Lower leg skin (tissue), 4 donors: ENCODE measurements at places on chromosomes 11 and 22. TPM values are rescaled to one million over a fixed set of nuclear protein-coding genes. Genes with fewer than 3 reads are reported as not detected.

- peak; percentile 80 for DNase-seq
These were observed 8.5 kb upstream of the TREH start for GRCh38 chr11:118687906-118688305.

Gene TTLL8
- total RNA-seq: not detected

- peak; percentile 98 for DNase-seq
These were observed 17.9 kb downstream of the CRELD2 start for GRCh38 chr22:49936018-49936972.

DNA sequence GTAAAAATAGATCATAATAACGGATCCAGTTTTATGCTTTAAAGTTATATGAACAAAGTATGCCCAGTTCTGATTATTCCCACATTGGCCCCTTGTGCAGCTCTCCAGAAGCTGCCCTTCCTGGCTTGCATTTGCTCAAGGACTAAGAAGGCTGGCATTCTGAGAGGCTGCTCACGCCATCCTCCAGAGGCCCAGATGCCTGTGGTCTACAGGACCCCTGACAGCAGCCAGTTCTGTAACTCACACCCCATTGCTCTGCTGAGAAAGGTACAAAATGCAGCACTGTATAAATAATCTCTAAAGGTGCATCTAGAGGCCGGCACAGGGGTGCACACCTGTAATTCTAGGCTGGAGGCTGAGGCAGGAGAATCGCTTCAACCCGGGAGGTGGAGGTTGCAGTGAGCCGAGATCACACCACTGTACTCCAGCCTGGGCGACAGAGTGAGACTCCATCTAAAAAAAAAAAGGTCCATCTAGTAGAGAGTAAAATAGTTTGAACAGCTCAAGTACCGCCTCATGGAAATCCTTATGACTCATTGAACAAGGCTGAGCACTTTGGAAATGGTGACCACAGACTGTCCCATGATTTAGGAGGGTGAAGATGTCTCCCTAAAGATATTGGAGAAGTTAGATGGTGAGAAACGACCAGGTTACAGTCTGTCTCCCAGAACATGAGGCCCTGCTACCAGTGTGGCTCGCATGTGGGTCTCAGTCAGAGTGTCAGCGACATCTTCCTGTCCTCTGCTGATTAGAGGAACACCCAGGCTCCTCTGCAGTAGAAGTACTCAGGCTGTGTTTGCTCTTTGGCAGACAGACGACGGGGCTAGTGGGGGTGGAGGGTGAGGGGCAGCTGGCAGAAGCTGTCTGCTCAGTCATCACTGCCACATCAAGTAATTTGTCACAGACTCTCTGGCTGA lies 56.3 kb downstream of the KREMEN1 start:
- no peak for DNase-seq

GRCh38 chr11:67584881-67585873 lies 1.6 kb downstream of the GSTP1 start:
- no peak for DNase-seq

Gene OR4S2
- total RNA-seq: not detected

Gene LRRC32
- 13.5 TPM for total RNA-seq

- no peak for DNase-seq
These were observed 2.0 kb upstream of the RELT start for GRCh38 chr11:73374151-73374550.

Gene LRRC74B
- total RNA-seq: not detected

GRCh38 chr11:2314525-2315394 lies 12.9 kb downstream of the TSPAN32 start:
- peak; percentile 94 for DNase-seq

GRCh38 chr11:2700415-2701211 lies 819 bp upstream of the KCNQ1OT1 start:
- DNase-seq: peak; percentile 45

DNA sequence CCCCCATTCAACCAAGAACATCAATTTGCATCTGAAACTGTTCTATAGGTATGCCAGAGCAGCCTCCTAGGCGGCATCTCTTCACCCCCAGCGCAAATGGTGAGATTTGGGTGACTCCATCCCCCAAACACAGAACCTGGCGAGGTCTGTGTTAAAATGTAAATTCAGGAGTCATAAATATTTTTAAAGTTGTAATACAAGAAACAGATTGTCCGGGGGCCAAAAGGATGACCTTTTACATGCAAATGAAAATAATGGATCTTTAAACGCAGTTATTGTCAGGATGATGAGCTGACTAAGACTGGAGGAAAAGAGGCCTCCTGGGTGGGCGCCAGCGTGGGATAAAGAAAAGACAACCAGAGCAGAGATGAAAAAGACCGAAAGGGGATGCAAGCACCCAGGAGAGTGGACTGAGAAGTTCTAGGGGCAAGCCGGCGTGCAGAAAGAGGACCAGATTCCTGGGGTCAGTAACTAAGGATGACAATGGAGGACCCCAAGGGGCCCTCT lies 16.0 kb upstream of the ADA2 start:
- DNase-seq: no peak

- no peak for DNase-seq
These were observed 54.8 kb upstream of the PRSS23 start for GRCh38 chr11:86745571-86745970.

GRCh38 chr11:92929246-92929645 lies 40.2 kb upstream of the MTNR1B start:
- no peak for DNase-seq

- DNase-seq: no peak
These were observed 25.8 kb downstream of the LARGE1 start for GRCh38 chr22:33894515-33894914.

DNA sequence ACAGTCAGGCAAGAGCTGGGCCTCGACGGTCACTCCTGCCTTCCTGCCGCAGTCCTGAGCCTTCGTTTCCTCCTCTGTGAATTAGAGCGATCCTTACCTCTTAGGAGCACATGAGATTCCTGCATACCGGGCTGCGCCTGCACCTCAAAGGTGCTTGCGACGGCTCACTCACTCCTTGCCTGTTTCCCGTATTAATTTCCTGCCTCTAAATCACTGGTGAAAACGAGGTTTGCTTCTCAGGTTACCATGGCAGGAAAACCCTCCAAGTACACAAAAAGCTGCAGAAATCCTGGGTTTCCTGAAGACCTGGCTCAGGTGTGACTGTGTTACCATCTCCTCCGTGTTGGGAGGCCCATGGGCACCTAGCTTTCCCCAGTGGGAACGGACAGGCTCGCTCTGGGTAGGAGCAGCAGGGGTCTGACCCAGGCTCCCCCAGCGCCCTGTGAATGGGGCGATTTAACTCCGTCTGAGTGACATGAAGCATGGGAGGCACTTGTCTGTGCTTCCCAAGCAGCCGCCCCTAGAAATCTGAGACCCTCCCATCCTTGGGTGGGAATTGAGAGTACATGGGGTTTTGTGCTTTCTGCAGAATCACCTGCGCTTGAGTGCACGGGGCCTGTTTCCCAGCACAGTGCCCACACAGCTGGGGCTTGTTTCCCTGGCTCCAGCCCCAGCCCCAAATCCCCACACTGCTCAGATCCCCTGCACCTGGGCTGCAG lies 64.8 kb downstream of the PHF21B start:
- DNase-seq: no peak

DNA sequence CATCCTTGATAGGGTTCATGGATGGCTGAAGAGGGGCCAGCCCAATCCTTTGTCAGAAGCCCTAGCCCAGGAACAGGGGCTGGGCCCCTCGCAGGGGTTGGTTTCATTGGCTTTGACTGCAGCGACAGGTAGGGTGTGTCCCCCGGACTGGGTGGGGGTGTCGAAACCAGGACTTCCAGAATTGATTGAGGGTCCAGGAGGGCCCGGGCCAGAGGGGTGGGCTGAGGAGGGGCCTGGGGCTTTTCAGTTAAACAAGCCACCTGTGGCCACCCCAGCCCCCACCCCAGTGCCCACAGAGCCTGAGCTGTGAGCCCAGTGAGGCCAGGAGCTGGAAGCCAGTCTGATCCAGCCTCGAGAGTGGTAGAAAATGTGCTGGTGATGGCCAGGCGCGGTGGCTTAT lies 18.1 kb upstream of the PRR5 start:
- no peak for DNase-seq

Gene APOL4
- 4.2 TPM for total RNA-seq

GRCh38 chr11:124738713-124739478 lies 846 bp upstream of the NRGN start:
- DNase-seq: no peak

Gene ZP1
- 0.25 TPM for total RNA-seq

DNA sequence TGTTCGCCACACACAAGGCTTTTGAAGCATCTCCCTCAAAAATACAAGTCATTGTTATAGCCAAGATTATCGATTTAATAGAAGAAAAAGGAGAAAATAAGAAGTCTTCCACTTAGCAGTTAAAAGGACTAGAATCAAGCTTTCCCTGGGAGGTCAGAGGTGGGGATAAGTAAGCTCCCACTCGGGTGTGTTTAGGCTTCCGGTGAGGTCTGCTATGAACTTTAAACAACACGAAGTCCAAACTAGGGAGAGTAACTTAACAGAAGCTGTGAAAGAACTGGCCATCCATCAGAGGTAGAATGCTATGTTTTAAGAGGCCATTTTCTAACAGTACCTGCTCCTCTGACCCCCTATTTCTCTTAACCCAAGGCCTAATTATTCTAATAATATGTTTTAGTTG lies 91.4 kb upstream of the APOA1 start:
- no peak for DNase-seq

Gene SLC16A8
- 0.20 TPM for total RNA-seq

Gene PHRF1
- total RNA-seq: 32.1 TPM

Gene TPBGL
- 0.13 TPM for total RNA-seq

DNA sequence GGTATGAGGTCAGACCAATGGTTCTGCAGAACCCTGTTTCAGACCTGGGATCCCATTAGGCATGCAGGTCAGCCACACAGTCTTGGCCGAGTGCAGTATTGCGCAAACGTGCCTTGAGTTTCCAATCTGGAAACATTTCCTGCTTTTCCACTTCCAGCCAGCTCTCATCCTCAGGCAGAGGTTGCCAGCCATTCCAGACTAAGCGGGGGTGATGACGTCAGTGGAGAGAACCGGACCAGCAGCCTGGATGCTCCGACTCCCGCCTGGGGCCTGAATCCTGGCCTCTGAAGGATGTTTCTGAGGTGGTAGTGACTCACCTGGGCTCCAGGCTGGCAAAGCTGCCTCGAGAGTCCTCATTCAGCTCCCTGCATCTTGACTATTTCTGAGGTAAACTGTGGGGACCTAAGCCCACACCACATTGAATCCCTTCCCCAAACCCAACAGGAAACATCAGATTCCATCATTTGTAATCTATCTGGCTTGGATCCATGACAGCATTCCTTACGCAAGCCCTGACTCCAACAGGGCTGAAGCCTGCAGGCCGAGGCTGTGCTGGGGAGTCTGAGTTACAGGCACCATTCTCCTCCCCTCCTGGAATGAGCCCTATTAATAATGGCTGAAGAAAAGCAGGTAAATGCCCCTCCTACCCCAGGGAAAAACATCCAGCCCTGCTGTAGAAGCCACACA lies 83.0 kb downstream of the ABTB2 start:
- peak; percentile 93 for DNase-seq

DNA sequence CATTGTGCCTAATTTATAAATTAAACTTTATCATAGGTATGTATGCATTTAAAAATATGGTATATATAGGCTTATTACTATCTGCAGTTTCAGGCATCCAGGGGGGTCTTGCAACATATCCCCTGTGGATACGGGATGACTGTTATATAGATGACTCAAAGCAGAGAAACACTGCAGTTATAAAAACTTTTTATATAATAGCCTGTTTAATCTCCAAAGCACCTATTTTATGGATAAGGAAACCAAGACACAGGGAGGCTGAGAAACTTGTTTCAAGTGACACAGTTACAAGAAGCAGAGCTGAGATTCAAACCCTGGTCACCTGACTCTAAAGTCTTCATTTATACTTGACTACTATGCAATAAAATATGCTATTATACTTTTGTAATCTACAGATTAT lies 897.7 kb downstream of the KCNA4 start:
- no peak for DNase-seq

Gene OR51B4
- not detected for total RNA-seq

- DNase-seq: no peak
These were observed 229.6 kb downstream of the DYNC2H1 start for GRCh38 chr11:103338621-103339484.

- no peak for DNase-seq
These were observed 89.0 kb downstream of the RELT start for GRCh38 chr11:73465023-73465675.

DNA sequence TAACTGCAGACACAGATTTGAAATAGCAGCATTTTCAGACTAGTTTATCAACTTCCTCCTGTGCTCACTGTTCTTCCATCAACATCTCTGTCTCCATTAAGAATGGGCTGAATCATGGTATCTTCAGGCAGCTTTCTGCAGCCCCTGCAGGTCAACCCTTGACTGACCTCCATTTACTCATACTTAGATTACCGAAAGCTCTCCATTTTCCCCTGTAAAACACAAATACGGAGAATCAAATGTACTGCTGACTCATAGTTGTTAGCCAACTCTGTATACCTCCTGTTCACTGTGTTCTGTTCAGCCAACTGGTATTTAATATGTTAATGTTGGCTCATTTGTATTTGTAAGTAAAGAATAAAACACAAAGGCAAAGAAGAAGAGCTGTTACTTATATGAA lies 364.0 kb downstream of the CASP12 start:
- DNase-seq: no peak

Gene TREH
- total RNA-seq: not detected

Gene HARBI1
- 3.0 TPM for total RNA-seq
